Placental pericyte (primary cell): ENCODE measurements at places on chromosomes 5 and 9. TPM values are rescaled to one million over a fixed set of nuclear protein-coding genes. Genes with fewer than 3 reads are reported as not detected.

The STKLD1 gene
- total RNA-seq: under 0.01 and 0.14 TPM in 2 replicates

The IFNK gene
- not detected in 2 replicates for total RNA-seq

The NUTM2F gene
- total RNA-seq: not detected in 2 replicates

The PRLR gene
- 0.22 and 4.7 TPM in 2 replicates for total RNA-seq

The EIF4E1B gene
- total RNA-seq: not detected in 2 replicates

The CTXN3 gene
- total RNA-seq: not detected in 2 replicates

The FABP6 gene
- not detected in 2 replicates for total RNA-seq

The N4BP3 gene
- total RNA-seq: 0.22 and 0.43 TPM in 2 replicates

The ATP6V0E1 gene
- total RNA-seq: 117 and 149 TPM in 2 replicates

The PRR16 gene
- total RNA-seq: 10.5 and 13.2 TPM in 2 replicates

The PTGS1 gene
- 4.6 and 39.2 TPM in 2 replicates for total RNA-seq

The PCDHA13 gene
- total RNA-seq: not detected in 2 replicates

The RNF183 gene
- not detected in 2 replicates for total RNA-seq

The SOX30 gene
- total RNA-seq: under 0.01 TPM in 1 of 2 replicates, not detected in the other
